ENCODE measurements at places on chromosomes 7 and 10.

- peak; percentile 53 for DNase-seq
These were observed 128.6 kb downstream of the WDR37 start for GRCh38 chr10:1184541-1185430.

DNA sequence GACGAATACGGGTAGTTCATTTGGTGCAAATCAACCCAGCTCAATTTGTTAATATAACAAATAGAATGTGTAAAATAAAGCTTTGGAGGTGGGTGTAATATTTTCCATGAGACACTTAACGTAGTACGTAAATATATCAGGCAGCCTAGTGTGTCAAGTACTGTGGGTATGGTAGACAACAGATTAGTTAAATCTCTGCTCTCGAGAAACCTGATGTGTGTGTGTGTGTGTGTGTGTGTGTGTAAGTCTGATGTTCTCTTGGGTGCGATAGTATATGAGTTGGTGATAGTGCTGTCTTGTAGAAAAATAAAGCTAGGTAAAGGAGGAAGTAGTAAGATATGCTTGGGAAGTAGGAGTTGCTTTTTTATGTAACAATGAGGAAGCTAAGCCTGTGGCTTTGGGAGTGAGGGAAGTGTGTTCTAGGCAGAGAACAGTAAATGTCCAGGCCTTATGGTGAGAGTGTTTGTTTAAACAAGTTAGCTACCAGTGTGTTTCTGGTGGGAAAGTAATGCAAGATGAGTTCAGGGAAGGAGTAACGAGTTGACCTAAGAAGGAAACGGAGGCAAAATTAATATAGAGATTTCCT is 26.1 kb downstream of the WAC start:
- DNase-seq, result no peak

DNA sequence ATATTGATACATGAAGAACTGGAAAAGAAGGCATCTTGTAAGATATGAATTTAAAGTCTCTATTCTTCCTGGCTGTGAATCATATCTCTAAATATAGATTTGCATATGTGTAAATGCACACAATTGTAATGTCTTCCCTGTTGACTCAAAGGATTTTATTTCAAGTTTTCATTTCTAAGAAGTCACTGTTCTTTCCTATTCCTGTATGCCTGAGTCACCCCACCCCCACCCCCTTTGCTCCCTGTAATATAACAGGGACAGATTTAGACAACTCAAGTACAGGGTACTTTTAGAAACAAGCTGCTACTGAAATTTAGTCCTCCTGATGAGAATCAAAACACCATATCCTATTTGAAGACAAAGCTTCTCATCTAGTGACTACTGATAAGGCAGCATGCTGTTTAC is 43.0 kb upstream of the HECTD2 start:
- DNase-seq, result no peak

GRCh38 chr7:115058726-115059125 is 136.8 kb downstream of the MDFIC start:
- no peak for DNase-seq

GRCh38 chr10:128373071-128373749 is 247.0 kb upstream of the MKI67 start:
- no peak for DNase-seq

DNA sequence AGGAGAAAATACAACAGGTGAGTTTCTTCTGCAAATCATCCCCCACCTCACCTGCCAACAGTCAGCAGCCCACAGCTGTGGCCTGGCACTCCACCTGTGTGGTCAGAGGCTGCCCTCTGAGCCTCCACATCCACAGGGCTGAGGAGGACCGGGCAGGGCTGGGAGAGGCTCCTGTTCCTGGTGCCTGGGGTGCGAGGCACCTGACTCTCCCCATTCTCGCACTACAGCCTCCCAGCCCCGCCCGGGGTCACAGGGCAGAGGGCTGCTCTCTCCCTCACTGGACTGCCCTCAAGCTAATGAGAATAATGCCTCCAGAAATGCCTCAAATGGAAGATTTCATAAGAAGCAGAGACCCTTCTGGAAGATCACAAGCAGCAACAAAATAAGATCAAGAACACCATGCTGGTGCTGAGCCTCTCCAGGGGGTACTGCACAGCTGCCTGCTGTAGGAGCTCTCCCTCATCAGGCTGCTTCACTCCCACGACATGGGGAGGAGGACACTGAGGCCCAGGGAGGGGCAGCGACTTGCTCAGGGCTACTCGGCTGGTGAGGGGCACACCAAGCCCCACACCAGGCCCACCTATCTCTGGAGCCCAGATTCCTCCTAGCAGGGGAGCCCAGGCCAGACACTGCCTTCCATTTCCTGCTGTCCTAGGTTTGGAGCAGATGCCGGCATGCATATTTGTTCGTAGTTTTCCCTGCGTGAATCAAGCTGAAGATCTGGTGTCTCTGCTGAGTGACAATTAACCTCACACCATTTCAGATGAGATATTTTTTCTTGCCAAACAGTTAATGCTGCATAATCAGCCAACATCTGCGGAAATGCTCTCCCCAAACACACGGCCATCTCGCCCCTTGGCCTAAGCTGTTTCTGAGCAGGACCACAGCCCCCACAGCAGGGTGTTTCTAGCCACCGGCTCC is 76.5 kb downstream of the FAM53B start:
- no peak for DNase-seq

- no peak for DNase-seq
These were observed 38.8 kb upstream of the CFAP46 start for GRCh38 chr10:132981173-132981555.

GRCh38 chr7:93147363-93147762 is 822 bp downstream of the SAMD9L start:
- peak; percentile 48 for DNase-seq

DNA sequence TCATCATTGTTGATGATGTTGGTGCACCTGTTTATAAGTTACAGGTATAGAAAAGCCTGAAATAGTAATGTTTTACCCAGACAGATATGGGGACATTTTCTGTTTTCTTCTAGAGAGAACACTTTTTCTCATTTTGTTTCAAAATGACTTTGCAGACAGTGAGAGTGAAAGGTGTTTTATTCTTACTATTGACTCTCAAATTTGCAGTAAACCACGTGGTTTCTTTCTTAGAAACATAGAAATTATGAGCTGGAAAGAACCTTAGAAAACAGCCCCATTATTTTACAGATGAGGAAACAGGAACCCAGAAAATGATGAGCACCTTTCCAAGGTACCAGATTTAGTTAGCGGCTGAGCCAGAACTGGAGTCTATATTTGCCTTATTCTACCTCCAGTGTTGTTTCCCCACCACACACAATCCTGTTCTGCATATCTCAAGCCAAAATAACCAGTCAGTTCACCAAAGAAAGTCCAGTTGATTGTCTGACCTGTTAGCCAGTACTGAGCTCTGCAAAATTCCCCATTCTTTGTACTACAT is 138.9 kb upstream of the AHR start:
- DNase-seq, result no peak

DNA sequence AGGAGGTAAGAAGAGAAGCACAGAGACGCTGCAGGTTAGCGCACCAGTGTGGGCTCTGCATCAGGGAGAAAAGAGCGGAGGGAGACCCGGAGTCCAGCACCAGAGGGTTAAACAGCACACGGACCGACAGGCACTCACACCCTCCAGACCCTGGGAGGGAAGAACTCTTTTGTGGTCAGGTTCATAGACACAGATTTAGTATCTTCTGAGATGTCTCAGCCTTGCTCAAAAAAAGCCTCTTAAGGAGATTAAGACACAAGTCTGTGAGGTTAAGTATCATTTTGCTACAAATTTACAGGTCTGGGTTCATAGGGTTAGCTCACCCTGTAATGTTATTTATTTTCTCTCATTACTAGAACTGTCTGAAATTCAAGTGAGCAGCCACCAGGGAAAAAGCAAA is 16.8 kb upstream of the NDST2 start:
- DNase-seq, result no peak

- DNase-seq, result no peak
These were observed 111.7 kb upstream of the BTBD16 start for GRCh38 chr10:122159141-122159970.

GRCh38 chr10:49653273-49653929 is 26.1 kb upstream of the C10orf53 start:
- DNase-seq, result no peak

GRCh38 chr10:21364196-21365114 is 161.0 kb downstream of the SKIDA1 start:
- no peak for DNase-seq

GRCh38 chr10:108250936-108251620 is 1086.6 kb upstream of the SORCS1 start:
- DNase-seq, result no peak

DNA sequence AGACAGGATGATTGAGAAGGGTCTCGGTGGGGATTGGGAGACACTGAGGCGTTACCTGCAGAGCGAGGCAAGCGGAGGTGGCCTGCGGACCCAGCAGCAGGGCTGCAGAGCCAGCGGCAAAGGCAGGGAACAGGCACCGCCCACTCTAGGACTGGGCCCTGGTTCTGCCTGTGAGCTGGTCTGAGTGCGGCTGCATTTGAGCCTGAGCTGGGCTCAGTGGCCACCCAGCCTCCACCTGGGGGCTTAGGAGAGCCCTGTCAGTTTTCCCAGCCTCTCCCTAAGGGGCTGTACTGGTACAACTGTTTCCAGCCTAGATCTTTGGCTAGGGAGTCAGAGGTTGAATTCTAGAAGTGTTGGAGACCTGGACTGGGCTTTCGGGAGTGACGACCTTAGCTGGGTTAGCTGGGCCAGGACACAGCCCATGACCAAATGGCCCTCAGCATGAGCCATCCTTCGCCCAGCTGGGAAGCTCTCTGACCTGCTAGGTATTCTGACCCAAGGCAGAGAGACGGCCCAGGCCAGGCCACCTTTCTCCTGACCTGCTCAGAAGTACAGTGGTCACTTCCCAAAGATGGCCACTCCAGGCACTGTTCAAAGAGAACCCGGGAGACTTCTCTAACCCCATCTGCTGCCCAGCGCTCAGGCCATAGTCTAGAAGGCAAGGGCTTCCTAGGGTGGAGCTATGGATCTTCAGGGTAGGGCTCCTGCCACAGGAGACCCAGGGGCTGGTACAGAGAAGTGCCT is 64.9 kb downstream of the PAX2 start:
- DNase-seq, result no peak

GRCh38 chr7:31893365-31893764 is 176.8 kb downstream of the PDE1C start:
- DNase-seq, result no peak

GRCh38 chr10:98328163-98328562 is 60.2 kb upstream of the LOXL4 start:
- DNase-seq, result no peak

DNA sequence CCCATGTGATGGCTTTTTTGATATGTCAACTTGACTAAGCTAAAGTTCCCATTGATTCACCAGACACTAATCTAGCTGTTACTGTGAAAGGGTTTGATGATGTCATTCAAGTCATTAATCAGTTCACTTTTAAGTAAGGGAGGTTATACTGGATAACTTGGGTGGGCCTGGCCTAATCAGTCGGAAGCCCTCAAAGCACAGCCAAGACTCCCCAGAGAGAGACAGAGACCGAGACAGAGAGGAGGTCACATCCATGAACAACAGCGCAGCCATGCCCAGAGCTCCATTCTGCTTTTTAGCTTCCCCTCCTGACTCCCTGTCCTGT is 103.4 kb downstream of the TRIL start:
- no peak for DNase-seq

DNA sequence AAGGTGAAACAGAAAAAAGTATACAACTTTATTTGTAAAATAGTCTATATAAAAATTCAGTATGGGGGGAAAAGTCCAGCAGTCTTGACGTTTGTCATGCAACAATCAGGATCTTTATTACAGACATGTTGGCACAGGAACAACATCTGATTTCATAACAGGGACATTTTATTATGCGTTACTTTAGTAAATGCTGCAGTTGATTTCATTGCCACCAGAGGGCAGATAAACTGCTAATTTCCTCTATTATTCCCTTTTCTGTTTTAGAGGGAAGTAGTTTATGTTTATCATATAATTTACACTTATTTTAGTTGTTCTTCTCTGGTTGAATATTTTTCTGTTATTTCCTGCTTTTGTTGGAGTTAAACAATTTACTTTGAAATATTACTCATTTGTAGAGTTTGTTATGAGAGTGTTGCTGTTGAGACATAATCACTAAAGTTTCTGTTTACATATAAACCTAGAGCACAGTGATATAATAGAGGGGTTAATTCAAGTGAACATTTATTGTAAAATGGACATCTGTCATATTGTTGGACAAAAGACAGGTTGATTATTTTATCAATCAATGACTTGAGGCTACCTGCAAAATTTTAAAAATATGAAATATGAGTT is 3.3 kb downstream of the PLXDC2 start:
- no peak for DNase-seq

- DNase-seq, result no peak
These were observed 3.2 kb downstream of the GPC2 start for GRCh38 chr7:100173806-100174495.

DNA sequence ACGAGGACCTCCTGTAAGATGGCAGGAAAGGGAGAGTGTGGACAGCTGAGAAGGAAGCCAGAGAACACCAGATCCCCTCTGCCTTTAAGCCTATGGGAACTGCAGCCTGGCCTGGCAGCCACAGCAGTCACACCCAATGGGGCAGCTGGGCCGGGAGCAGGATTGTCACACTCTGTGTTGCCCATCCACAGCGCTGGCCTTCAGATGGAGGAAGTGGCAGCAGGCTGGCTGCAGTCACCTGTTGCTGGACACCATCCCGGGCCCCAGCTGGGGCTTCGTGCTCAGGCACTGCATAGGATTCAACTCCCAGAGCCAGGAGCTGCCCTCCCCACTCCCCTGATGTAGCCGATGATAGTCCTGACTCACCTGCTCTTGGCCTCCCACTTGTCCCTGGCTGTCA is 114.4 kb downstream of the COL13A1 start:
- no peak for DNase-seq

GRCh38 chr7:12783421-12784095 is 96.1 kb downstream of the ARL4A start:
- no peak for DNase-seq

DNA sequence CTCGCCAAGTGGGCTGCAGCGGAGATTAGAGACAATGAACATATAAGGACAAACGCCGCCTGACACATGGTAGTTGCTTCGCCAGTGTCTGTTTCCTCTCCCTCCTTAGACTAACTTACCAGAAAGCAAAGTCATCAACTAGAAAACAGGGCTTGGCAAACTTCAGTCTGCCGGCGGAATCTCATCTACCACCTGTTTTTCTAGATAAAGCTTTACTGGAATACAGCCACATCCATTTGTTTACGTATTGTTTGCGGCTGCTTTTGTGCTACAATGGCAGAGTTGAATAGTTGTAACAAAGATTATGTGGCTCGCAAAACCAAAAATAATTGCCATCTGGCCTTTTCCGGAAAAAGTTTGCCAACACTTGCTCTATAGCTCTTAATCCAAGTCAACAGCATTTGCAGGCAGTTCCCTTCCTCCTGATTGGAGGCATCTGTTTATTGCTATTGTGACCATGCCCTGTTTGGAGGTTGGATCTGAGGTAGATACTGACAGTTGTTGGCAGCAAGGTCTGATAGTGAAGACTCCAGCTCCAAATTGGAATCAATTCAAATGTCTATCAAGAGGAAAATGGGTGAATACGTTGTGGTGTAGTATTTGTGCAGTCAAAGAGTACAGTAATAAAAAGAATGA is 260.6 kb downstream of the POU6F2 start:
- no peak for DNase-seq
